ENCODE measurements at places on chromosomes 16 and 17.

DNA sequence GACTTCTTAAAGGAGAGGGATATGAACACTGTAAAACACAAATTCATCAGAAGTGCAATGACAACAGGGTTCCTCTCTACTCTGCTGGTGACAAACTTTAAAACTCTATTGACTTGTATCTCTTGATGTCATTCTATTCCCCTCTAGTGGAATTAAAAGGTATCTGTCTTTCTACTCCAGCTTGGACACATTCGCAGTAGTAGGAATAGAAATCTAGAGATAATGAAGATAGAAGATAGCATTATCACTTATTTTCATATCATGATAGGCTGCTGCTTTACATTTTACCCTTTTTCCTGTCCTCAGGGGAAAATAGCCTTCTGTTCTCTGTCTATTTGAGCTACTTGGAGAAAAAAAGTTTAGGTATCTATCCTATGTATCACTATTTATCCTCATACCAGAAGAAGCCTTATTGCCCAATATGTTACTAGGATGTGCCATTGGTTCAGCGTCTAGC, 209.6 kb upstream of the CACNG5 start:
- no peak for DNase-seq

DNA sequence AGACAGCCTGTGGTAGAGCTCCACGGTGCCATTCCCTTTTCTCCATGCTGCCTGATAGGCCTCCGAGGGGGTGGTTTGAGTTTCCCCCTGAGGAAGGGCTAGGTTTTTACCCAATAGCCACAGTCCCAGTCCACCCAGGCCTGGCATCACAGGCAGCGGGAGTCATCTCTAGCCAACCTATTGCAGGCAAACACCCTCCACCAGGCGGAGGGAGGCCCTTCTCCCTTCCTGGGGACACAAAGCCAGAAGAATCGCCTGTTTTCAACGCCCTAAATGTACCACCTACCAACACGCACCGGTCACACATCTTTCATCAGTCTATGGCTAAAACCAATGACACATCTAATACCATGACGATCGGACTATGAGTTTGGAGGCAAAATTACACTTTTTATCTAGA, 7.4 kb downstream of the CSNK1D start:
- DNase-seq, result no peak

DNA sequence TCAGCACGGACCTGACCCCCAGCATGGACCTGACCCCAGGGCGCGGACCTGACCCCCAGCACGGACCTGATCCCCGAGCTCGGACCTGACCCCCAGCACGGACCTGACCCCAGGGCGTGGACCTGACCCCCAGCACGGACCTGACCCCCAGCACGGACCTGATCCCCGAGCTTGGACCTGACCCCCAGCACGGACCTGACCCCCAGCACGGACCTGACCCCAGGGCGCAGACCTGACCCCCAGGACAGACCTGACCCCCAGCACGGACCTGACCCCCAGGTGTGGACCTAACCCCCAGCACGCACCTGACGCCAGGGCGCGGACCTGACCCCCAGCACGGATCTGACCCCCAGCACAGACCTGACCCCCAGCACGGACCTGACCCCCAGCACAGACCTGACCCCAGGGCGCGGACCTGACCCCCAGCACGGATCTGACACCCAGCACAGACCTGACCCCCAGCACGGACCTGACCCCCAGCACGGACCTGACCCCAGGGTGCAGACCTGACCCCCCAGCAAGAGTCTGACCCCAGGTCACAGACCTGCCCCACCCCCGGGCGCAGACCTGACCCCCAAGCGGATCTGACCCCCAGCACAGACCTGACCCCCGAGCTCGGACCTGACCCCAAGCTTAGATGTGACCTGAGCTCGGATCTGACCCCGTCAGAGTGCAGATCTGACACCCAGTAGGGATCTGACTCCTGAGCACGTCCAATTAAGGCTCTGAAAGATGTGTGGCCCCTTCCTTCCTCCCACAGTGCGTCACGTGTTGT, 98.7 kb downstream of the C16orf95 start:
- no peak for DNase-seq

GRCh38 chr16:72468582-72468981, 296.6 kb upstream of the PMFBP1 start:
- no peak for DNase-seq

- no peak for DNase-seq
Observed at GRCh38 chr16:3022684-3023414, 893 bp downstream of the HCFC1R1 start.

DNA sequence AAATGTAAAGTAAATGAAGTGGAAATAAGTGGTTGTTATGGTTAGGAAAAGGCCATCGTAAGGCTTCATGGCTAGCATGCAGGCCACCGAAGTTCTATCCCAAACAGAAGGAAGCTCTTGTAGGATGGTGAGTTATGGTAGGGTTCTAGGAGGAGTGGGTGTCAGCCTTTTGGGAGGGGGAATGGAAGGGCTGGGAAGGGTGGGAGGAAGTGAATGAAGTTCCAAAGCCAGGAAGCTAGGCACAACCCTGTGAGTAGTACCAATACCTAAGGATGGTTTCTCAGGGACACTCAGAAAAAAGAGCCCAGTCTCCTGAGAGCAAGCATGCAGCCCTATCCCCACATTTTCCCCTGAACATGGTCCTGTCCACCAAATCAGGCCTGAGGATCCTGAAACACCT, 36.3 kb upstream of the CDRT4 start:
- no peak for DNase-seq

DNA sequence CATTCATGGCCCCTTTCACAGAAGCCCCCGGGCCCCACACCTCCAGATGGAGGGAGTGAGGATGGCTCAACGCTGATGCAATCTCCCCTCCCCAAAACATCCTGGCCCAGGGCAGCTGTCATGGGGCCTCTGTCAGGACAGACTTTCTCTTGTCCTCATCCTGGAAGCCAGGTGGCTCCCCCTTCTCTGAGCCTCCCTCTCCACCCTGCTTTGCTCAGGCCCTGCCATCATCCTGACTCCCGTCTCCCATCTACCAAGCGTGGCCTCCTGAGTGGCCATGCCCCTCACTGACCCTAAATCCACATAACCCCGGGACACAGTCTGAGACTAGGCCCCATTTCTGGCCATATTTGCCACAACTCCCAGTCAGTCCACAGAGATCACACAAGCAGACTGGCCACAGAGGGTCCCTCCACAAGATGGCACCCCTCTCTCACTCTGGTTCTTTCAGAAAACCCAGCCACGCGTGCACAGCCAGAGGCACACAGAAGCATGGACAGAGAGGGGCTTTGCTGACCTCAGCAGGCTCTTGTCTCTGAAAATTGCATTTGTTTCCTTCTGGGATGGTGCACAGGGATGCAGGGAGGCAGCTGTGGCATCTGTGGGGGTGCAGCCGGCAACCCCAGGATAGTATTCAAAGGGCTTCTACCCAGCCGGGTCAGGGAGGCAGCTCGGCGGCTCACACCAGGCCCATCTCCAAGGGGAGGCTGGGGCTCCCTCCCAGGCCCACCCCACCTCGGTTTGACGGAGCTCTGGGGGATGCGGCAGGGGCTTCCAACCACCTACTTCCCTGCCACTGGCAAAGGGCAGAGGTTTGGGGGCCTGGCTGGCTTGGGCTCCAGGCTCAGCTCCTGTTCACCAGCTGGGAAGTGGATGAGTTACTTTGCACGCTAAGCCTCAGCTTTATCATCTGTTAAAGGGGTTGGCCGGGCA, 16.9 kb downstream of the DOC2B start:
- DNase-seq, result no peak

DNA sequence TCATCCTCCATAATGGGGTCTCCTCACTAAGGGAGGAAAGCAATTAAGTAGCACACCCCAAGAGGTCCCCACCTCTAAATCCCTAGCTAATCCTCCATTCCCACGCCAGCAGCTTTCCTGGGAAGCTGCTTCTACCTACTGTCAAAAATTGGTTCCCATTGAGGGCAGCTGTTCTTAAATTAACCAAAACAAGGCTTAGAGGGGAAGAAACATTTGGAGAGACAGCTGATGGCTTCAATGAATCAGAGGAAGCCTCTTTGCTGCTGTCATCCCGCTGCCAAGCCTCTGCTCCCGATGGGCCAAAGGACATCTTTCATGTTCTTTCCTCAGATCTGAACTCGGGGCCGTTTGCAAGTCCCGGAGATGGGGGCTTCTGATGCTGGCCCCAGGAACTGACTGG, 26.6 kb downstream of the AIPL1 start:
- DNase-seq, result no peak

GRCh38 chr16:58094791-58095574, 34.2 kb downstream of the CFAP20 start:
- DNase-seq, result no peak

GRCh38 chr17:76268015-76268749, 3.0 kb downstream of the UBALD2 start:
- DNase-seq, result peak; percentile 71

GRCh38 chr17:13346996-13347762, 254.6 kb downstream of the HS3ST3A1 start:
- DNase-seq, result no peak

DNA sequence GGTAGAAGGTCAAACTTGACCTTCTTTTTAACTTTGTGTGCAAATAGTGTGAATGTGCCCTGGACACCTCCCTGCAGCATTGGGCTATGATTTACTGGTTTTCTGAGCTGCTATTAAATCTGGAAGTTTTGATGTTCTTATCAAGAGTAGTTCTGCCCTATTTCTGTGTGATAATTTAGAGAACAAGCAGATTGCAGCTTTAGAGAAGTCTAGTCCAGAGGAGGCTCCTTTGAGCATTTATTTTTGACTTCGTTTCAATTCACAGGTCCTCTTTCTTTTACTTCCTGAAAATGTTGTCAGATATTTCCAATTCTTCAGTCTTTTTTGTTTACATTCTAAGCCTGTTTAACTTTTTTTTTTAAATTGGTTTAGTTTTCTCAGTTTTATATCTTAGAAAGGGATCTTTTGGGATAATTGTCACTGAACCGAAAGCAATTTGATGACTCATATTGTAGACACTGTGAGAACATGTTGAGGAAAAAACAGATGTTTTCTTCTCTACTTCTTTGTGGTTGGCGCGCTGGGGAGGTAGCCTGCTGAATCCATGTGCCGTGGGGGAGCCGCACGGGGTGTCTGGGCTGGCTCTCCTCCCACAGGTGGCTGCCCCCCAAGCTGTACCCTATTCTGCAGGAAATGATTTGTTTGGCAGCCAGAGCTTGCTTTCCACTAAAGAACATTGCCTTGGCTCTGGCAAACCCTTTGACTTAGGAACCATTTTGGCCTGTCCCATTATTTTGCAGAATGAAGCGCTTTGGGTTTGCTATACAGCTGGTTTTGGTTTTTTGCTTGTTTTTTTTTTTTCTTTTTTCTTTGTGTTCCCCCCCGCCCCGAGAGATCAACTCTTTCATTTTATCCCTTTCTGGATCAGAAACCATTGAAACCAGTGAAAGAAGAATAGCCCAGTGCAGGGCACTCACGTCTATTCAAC, 53.4 kb downstream of the MFSD11 start:
- peak; percentile 9 for DNase-seq

GRCh38 chr17:48528153-48528935, 2.5 kb downstream of the HOXB1 start:
- DNase-seq, result no peak

DNA sequence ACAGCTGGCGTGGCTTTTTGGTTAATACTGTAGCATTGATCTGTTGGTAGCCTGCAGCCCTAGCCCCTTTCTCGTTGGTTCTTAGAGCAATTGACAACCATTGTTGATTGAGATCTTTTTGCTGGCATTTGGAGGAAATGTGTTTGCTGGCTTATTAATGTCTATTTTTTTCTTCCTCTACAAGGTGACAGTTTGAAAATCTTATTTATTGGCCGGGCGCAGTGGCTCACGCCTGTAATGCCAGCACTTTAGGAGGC, 1.8 kb downstream of the ATXN2L start:
- DNase-seq, result no peak

DNA sequence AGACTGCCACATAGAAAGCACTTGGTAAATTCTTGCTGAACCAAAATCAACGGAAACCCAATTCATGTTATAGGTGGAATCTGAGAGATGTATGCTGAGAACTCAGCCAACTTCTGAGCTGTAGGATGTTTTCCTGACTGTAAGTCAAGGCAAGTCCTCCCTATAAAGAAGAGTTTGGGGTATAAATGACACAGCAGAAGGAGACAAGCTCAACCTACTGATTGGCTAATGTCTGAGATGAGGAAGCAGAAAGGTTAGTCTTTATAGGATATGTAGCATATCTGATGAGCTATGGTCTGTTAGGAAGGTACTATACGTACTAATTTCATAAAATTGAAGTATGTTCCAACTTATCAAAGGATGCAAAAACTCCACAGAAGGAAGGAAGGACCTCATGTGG, 99.5 kb downstream of the XYLT1 start:
- no peak for DNase-seq

GRCh38 chr17:43661699-43662412, at the start of gene MEOX1:
Gene MEOX1 (minus strand): TSS chr17:43661922. CDS start chr17:43661534, 388 bp downstream.
- no peak for DNase-seq

DNA sequence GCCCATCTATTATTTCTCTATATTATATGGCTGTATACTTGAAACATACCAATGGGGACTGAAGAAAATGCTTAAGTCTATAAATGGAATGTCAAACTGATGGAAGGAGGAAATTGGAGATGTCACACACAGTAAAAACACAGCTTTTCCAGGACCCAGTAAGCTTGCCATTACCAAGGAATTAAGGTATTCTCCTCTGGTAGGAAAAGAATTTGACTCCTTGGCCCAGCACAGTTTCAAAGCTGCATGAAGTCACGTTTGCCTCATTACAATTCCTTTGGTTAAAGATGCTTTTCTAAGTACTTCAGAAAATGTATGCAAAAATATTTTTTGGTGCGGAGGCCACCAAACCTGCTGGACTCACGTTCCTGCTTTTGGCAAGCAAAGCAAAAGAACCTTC, 48.5 kb downstream of the CDH13 start:
- DNase-seq, result no peak

- no peak for DNase-seq
Observed at GRCh38 chr16:83269541-83269940, 538.2 kb upstream of the HSBP1 start.

GRCh38 chr16:80197741-80198201, 343.0 kb upstream of the DYNLRB2 start:
- no peak for DNase-seq

GRCh38 chr17:66963521-66963908, 992 bp upstream of the CACNG4 start:
- no peak for DNase-seq

DNA sequence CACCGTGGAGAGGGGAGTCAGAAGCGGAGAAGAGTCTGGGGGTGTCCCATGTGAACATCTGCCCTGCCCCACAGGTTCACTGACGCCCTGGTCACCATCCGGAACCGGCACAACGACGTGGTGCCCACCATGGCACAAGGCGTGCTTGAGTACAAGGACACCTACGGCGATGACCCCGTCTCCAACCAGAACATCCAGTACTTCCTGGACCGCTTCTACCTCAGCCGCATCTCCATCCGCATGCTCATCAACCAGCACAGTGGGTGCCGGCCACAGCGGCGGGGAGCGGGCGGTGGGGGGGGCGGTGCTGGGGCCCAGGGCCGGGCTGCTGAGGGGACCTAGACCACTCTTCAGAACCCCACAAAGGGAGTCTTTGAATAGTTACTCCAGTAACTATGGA, 10.7 kb downstream of the PDK2 start:
- no peak for DNase-seq

GRCh38 chr16:83686726-83687125, 121.1 kb upstream of the HSBP1 start:
- DNase-seq, result no peak
